ENCODE measurements at places on chromosomes 12 and 14. TPM values are rescaled to one million over a fixed set of nuclear protein-coding genes. Genes with fewer than 3 reads are reported as not detected.

DNA sequence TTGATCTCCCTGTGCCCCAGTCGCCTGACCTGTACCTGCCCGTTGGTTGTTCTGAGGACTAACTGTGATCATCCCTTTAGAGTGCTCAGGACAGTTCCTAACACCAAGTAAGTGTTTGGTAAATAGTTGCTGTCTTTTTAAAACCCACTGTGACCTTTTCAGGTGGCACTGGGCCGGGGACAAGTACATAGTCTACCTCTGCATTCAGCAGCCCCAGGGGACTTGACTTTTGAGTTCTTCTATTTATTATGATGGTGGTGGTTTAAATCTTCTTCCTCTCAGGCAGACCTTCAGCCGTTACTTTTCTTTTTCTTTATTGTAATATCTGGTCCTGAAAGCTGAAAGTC lies 38.8 kb downstream of the EVL start:
- no peaks in the 10 kb centered on the region for H3K27me3 ChIP-seq
- no peaks in the 10 kb centered on the region for H3K36me3 ChIP-seq

Gene FLRT2
- 2.8 TPM for total RNA-seq

DNA sequence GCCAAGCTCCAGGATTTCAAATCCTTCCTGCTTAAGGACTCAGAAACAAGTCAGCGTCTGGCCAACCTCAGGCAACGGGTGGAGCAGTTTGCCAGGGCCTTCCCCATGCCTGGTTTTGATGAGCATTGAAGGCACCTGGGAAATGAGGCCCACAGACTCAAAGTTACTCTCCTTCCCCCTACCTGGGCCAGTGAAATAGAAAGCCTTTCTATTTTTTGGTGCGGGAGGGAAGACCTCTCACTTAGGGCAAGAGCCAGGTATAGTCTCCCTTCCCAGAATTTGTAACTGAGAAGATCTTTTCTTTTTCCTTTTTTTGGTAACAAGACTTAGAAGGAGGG lies 4.7 kb downstream of the SHMT2 start:
- no peaks in the 10 kb centered on the region for H3K4me1 ChIP-seq
- H3K27me3 ChIP-seq = peaks cover 25% of the 10 kb centered on the region
- no peak for DNase-seq
- no peak overlapping the region for H3K27ac ChIP-seq

DNA sequence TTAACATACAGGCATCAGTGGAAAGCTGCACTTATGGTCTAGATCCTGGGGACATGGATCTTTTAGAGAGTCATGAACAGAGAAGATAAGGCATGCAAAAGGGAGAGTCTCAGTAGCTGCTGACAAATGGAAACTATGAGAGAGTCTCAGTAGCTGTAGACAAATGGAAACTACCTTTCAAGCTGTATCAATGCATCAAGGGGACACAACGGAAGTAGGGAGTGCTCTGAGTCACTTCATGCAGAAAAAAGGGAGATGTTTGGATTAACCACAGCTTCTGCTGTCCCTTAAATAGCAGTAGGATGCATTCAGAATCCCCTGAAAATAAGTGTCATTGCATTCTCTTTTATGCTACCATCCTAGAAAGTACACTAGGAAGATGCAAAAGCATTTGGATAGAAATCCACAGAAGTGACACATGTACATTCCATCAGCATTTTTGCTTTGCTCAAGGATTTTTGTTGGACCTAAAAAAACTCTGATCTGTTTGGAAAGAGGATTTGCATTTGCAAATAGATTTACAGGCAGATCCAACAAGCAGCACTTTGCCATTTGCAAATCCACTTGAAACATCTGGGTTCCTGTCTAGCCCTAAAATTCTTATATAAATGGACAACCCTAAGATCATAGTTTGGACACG lies 227.5 kb upstream of the LMO3 start:
- H3K27ac ChIP-seq = no peak overlapping the region
- no peaks in the 10 kb centered on the region for H3K27me3 ChIP-seq
- H3K4me3 ChIP-seq = no peak overlapping the region
- peaks cover 3% of the 10 kb centered on the region for H3K4me1 ChIP-seq

GRCh38 chr12:15842108-15842507 lies 40.1 kb upstream of the STRAP start:
- H3K4me3 ChIP-seq = no peak overlapping the region
- no peak overlapping the region for H3K27ac ChIP-seq
- no peaks in the 10 kb centered on the region for H3K27me3 ChIP-seq
- no peak for DNase-seq
- no peaks in the 10 kb centered on the region for H3K36me3 ChIP-seq

Gene BEST3
- 0.11 TPM for total RNA-seq

- H3K27me3 ChIP-seq = no peaks in the 10 kb centered on the region
- peak overlapping the region; percentile 84 for H3K4me3 ChIP-seq
- peak overlapping the region; percentile 85 for H3K27ac ChIP-seq
Observed at GRCh38 chr12:7959701-7960121, 23.7 kb upstream of the SLC2A3 start.

Data from H9 (cell line).